Left colon (tissue), 2 donors: ENCODE measurements at places on chromosomes 3 and 15. TPM values are rescaled to one million over a fixed set of nuclear protein-coding genes. Genes with fewer than 3 reads are reported as not detected.

IGSF11 gene
- total RNA-seq, result 0.50 TPM

GRCh38 chr15:66947471-66947870 lies 117.9 kb upstream of the SMAD3 start:
- DNase-seq, result no peak

GRCh38 chr15:50192926-50193620 lies 11.1 kb downstream of the SLC27A2 start:
- DNase-seq, result no peak

DNA sequence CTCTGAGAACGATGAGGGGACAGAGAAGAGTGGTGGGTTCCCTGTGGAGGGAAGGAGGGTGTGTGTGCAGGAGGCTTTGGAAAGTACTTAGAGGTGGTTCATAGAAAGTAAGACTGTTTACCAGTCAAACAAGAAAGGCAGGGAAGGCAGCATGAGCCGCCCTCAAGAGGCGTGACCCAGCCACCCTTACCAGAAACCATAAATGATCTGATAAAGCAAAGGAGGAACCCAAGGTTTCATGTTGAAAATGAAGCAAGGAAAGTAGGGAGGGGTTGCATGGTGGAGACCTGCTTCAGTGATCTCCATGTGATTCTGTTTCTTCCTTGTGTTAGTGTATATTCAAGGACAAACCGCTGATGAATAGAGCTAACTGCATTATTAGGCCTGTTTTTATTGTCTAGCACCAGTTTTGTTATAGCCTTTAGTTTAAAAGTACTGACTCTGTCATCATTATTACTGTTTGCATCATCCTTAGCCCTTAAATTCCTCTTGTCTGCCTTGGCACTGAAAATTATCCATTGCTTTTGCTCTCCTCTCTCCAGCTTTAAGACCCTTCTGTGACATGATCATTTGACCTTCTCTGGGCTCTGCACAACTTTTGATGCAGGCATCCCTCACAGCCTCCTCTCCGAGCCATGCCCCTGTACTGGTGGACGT lies 96.1 kb downstream of the STAC start:
- DNase-seq, result no peak

DNA sequence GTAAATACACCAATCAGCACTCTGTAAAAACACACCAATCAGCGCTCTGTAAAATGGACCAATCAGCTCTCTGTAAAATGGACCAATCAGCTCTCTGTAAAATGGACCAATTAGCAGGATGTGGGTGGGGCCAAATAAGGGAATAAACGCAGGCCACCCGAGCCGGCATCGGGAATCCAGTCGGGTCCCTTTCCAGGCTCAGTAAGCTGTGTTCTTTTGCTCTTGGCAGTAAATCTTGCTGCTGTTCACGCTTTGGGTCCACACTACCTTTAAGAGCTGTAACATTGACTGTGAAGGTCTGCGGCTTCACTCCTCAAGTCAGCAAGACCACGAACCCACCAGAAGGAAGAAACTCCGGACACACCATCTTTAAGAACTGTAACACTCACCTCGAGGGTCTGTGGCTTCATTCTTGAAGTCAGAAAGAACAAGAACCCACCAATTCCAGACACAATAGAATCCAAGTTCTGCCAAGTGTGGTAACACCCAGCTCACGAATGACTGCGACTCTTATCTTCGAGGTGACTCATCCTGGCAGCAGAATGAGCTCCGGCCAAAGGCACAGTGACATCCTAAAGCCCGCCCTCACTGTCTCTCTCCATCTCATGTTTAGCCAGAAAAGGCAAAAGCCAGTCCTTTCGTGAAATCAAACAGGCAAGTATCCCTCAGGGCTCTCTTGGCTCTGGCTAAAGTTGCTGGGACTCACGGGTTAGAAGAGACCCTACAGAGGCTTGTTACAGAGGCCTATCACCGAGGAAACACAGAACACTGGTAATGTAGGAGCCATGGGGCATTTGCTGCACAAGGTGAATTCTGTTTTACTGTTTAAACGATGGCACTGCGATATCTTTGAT lies 155.2 kb downstream of the FAM43A start:
- DNase-seq, result no peak

DNA sequence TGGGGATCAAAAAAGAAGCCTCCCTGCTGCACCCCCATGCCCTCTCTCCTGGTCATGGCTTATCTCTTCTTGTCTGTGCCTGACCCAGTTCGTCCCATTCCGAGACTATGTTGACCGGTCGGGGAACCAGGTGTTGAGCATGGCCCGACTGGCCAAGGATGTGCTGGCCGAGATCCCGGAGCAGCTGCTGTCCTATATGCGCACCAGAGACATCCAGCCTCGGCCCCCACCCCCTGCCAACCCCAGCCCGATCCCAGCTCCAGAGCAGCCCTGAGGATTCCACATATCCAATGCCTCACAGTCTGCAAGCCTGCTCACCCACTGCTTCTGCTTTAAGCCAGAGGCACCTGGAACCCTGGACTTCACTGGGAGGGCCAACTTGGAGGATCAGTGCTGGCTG lies 2.1 kb upstream of the BRPF1 start:
- no peak for DNase-seq

DNA sequence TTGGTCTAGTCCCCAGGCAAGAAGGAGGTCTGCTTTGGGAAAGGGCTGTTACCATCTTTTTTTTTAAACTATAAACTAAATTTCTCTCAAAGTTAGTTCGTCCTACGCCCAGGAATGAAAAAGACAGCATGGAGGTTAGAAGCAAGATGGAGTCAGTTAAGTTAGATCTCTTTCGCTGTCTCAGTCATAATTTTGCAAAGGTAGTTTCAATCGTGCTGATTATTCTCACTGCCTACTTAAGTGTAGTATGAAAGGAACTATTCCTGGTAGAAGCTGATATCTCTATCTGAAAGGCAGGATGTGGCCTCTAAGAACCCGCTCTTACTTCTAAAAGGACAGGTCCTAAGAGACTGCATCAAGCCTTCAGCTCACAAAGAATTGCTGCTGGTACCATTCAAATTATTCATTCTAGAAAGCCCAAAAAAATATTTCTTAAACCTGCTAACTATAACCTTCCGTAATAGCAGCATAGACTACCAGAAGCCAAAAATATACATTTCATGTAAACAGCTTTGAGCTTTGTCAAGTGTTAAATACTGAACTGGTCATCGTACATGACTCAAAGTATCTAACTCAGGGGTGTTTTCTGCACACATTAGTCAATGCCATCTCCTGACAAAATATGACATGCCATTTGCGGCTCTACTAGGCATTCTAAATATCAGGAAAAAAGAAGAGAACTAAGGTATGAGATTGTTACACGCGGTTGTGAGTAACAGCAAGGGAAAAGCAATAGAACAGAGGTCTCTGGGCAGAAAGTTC lies 96.0 kb upstream of the CCDC80 start:
- no peak for DNase-seq

MYL3 gene
- 0.47 TPM for total RNA-seq

UPK1B gene
- not detected for total RNA-seq

DNA sequence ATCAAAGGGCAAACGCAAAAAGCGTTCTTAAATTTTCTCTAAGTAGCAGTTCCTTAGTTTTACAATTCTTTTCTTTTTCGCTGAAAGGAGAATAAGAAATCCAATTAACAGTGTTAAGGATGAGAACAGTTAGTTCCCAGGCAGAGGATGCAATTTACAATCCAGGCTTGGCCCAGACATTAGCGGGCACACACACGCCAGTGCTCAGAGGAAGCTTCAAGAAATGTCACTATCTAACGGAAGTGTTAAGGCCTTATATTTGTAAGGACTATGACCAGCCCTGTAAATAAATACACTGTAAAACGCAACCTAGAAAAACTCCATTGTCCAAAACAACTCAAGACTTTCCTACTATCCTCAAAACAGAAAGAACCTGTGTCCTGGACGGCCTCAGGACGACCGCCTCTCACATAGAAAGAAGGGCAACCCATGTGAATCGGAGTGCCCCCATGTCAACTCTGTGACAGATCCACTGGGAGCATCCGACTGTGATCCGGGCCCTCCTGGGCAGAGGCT lies 1.3 kb downstream of the ACAP2 start:
- peak; percentile 51 for DNase-seq

C3orf80 gene
- 0.31 TPM for total RNA-seq

- DNase-seq, result no peak
Measured at GRCh38 chr3:170438836-170439235, 20.2 kb downstream of the CLDN11 start.

DNA sequence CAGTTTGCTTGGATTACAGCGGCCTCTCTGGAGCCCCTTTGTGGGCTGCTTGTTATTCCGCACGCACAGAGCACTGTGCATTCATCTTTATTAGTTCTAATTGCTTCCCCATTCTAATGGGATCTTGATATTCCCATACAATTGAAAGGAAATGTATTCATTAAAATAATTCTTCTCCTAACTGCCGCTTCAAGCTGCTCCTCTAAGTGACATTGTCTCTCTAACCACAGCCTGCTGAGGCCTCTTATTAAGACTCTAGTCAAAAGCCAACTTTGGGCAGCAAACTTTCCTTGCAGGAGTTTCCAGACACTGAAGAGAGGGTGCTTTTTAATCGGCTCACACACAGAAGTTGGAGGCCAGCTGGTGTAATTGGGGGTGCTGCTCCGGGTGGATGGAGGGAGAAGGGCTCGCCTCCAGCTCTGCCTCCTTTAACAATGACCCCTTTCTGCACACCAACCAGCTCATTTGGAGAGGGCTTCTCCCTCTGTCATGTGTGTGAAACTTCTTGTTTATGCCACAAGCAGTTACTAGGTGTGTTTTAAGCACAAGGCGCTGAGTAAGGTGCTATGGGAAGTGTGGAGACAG lies 5.6 kb upstream of the MAGEF1 start:
- no peak for DNase-seq

DNA sequence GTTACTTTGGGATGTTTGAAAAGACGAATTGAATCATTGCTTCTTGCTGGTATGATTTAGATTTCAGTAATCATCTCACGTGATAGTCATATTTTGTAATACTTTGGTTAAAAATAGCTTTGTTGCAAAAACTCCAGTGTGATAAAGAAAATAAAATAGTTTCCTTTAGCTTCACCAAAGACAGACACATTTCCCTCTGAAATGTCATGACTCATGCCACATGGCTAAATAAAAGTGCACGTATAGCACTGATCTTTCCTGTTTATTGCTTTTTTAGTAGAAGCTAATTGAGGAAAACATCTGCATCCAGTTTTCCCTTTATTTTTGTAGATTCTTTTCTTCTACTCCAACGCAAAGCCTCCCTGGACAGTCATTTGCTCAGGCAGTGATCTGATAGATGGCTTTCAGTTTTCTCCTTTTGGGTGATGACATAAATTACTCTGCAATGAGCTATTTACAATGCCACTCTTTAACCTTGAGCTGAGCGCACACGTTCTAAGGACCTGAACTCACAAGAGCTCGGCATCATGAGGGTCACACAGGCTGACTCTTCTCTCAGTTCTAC lies 84.9 kb downstream of the ARNT2 start:
- no peak for DNase-seq

- DNase-seq, result no peak
Measured at GRCh38 chr3:118636841-118637240, 397.8 kb downstream of the IGSF11 start.

DNA sequence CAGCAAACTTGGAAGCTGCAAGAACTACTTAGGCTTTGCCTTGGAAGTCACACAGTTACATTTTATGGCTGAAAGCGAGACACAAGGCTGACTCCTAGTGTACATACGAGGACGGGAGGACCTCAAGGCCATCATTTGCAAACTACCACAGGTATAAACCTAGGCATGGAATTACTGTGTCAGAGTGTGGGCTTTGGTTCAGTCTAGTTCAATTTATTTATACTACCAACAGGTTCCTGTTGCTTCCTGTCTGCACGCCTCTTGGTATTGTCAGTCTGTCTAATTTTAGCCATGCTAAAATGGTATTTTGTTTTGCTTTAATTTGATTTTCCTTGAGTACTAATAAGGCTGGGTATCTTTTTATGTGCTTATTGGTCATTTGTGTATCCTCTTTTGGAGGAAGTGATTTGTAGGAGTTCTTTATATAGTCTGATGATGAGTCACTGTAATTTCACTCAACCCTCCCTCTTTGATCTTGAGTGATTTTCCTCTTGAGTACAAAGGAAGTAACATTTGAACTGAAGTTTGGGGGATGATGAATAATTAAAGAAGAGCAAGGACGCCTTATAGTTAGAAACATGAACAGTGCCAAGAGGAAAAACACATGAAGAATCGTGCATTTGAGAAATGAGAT lies 8.2 kb downstream of the ANKRD34C start:
- DNase-seq, result no peak

GRCh38 chr15:39183164-39183881 lies 397.6 kb upstream of the THBS1 start:
- DNase-seq, result no peak

ACKR2 gene
- 6.3 TPM for total RNA-seq

ZNF620 gene
- 4.1 TPM for total RNA-seq

DNA sequence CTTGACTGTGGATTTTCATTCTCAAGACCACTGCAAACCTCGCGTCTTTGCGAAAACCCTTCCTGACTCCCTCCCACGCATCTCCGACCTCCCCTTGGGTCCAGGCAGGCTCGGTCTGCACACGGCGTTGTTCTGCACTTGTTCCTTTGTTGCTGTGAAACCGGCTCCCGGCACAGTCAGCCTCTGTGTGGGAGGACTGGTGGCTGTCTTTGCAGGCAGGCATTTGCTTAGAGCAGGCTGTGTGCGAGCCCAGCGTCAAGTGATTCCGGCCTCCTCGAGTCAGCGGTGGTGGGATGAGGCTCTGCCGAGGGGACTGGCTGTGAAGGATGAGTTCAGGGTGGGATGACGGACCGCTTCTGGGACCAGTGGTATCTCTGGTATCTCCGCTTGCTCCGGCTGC lies 102.6 kb upstream of the ROPN1 start:
- DNase-seq, result no peak

GRCh38 chr3:100518983-100519382 lies 26.6 kb downstream of the TMEM45A start:
- no peak for DNase-seq

- no peak for DNase-seq
Measured at GRCh38 chr15:64717130-64717529, 58.3 kb downstream of the RBPMS2 start.

- no peak for DNase-seq
Measured at GRCh38 chr15:74231475-74231874, 4.7 kb upstream of the CCDC33 start.

DNA sequence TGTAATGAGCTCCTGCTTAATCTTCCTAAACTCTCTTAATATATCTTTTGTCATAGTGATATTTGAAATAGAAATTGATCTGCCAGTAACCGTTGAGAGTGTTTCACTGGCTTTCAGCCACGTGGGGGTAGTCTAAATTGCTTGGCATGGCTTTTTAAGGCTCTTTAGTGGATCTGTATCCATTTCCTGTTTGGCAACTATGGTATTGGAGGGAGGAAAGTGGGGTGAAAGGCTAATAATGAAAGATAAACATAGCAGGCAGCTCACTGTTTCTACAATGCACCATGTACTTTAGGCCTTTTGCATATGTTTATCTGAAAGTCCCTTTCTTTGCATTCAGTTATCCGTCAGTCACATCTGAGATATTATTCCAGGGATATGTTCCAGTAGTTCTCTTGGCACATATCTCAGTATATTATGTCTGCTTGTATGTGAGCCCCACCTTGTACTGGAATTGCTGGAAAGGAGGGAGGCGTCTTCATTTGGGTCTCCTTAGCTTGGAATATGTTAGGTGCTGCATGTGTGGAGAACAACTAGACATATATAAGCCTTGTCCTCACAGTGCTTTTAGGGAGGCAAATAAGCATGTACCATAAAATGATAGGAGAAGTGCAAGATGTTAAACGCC lies 10.8 kb downstream of the TOPAZ1 start:
- DNase-seq, result no peak

SOX14 gene
- total RNA-seq, result not detected
